SW 1271 (cell line): ENCODE measurements at places on chromosomes 16 and 17.

DNA sequence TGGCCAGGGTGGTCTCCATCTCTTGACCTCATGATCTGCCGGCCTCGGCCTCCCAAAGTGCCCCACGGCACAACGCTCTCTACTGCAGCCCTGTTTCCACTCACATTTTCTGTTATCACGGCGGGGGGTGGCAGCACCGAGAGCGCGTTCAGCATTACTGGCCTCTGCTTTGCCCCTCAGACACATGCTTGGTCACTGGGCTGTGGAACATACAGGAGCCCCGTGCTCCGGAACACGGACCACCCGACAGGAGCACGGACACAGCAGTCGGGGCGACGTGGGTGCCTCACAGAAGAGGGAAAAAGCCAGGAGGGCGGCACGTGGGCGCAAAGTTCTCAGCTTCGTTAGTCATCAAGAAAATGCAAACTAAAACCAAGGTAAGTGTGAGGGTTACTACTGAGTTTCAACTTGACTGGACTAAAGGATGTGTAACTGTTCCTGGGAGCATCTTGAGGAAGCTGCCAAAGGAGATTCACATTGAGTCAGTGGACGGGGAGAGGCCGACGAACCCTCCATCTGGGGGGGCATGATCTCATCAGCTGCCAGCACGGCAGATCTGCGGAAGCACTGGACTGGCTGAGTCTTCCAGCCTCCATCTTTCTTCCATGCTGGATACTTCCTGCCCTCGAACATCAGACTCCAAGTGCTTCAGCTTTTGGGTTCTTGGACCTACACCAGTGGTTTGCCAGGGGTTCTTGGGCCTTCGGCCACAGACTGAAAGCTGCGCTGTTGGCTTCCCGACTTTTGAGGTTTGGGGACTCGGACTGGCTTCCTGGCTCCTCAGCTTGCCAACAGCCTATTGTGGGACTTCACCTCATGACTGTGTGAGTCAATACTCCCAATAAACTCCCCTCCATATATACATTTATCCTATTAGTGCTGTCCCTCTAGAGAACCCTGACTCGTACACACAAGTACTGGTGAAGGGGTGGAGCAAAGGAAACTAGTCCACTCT lies 106.8 kb downstream of the ZNF778 start:
- no peak for DNase-seq

GRCh38 chr16:87689956-87690465 lies 75.8 kb downstream of the KLHDC4 start:
- no peak for DNase-seq

- DNase-seq, result no peak
Observed at GRCh38 chr16:78720416-78720815, 621.0 kb downstream of the WWOX start.

GRCh38 chr16:86297391-86297790 lies 212.9 kb upstream of the FOXF1 start:
- DNase-seq, result no peak

DNA sequence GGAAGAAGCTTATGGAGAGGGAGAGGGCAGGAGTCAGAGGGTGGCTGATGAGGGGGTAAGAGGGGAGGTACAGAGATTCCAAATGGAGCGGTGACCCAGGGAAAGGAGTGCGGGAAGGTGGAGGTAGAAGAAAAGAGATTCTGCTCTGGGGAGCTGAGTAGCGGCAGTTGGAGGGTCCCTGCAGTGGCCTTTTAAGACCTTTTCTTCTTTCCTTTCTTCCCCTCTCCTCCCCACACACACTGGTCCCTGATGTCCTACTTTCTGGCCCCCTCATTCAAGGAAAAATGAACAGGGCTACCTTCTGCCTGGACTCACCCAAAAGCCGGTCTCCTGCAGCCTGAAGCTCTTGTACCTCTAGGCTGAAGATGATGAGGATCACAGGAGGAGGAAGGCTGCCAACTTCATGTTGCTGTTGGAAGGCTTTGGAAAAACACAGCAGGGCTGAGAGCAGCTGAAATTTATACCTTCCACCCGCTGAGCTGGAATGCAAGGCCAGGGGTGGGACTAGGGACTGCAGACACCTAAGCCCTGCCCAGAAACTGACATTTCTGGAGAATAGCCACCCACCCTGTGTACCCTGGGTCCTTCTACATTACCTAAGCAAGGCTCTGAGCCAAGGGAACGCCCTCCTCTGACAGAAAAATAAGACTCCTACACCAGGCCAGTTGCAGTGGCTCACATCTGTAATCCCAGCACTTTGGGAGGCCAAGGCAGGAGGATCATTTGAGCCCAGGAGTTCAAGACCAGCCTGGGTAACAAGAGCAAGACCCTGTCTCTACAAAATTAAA lies 9.4 kb upstream of the HEATR6 start:
- no peak for DNase-seq

DNA sequence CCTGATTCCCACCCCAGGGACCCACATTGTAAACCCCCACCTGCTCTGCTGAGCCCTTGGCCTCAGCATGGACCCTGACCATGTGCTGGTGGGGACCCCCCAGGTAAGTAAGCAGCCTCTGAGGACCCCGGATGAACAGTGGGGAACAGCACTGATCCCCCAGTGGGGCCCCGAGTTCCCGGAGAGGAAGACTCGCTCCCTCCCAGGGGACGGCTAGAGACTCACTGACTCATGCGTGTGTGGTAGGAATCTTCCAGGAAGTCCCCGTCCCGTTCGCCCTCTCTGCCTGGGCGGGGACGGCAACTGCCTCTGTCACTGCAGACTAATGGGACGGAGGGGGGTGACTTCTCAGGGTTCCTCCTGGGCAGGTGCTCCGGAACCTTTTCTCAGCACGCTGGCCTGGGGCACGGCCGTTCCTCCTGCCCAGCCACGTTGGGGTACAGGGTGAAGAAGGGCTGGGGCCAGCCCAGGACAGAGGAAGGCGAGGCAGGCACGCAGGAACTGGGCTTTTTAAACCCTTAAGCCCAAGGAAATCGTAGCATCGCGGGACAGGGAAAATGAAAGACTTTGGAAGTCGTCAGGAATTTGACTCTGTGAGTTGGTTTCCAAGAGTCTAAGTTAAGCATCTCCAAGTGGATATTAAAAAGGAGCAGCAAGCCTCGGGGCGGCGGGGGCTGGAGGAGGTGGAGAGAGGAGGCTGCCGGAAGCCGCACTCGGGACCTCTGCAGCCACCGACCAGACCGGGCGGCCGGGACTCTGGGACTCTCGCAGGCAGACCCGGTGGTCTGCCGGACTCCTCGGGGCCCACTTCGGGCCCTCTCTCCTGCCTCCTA lies 178.7 kb downstream of the SEC14L1 start:
- DNase-seq, result peak; percentile 74

- DNase-seq, result no peak
Observed at GRCh38 chr17:22411185-22411784, 719.0 kb downstream of the KCNJ18 start.

GRCh38 chr16:55324285-55325079 lies 479 bp downstream of the IRX6 start:
- no peak for DNase-seq

GRCh38 chr17:45175759-45176115 lies 14.1 kb downstream of the HEXIM2 start:
- DNase-seq, result no peak

- no peak for DNase-seq
Observed at GRCh38 chr17:68034452-68034776, 1.1 kb upstream of the KPNA2 start.

- no peak for DNase-seq
Observed at GRCh38 chr16:70708366-70709246, 22.8 kb upstream of the MTSS2 start.

DNA sequence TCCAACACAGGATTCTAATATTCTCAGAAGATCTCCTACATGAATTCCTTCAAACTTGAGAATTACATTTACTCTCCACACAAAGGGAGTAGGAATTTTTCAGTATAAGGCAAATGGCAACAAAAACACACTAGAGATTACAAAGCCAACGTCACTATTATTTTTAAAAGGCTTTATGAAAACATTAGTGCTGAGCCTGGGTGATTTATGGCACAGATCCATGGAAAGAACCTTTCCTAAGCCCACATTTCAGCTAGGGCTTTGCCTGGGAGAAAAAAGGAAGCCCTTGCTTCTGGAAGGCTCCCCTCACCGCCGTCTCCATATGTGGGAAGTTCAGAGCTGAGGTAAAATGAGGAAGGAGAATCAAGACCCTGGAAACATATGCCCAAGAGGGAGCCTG lies 499.4 kb upstream of the HSBP1 start:
- DNase-seq, result no peak

GRCh38 chr17:64661726-64661975 lies 456 bp downstream of the SMURF2 start:
- DNase-seq, result no peak

GRCh38 chr17:42647778-42648177 lies 11.3 kb upstream of the TUBG2 start:
- DNase-seq, result no peak

- no peak for DNase-seq
Observed at GRCh38 chr17:59607817-59608403, 11.8 kb upstream of the CLTC start.

DNA sequence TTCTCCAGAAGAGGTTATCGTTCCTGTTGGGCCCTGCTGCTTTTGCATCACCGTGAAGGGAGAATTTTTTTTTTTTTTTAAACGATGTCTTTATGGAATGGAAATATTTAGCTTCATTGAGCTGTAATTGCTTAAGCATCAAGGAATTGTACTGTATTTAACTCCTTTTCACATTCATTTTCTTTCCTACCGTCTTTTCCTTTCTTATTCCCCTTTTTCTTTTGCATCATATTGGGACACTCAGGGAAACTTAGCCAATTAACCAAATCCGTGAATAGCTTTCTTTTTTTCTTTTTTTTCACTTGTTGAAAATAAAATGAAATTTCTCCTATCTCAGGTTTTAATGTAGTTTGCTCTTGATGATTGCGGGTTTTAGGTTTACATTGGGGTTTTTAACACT lies 1.5 kb downstream of the TNRC6A start:
- no peak for DNase-seq

DNA sequence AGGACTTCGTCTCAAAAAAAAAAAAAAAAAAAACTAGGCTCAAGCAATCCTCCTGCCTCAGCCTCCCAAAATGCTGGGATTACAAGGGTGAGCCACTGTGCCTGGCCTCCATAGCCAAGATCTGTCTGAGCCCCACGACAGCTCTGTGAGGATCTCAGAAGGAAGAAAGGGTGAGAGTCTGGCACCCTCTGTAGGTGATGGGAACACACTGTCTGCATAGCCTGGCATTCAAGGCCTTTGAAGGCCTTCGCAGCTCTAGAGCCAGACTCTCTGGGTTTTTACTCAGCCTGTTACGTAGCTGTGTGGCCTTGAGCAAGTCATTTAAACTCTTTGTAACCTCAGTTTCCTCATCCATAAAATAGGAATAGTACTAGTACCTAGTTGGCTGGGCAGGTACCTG lies 6.3 kb upstream of the XPO6 start:
- peak; percentile 20 for DNase-seq

- no peak for DNase-seq
Observed at GRCh38 chr16:13056607-13057006, 155.2 kb downstream of the SHISA9 start.

DNA sequence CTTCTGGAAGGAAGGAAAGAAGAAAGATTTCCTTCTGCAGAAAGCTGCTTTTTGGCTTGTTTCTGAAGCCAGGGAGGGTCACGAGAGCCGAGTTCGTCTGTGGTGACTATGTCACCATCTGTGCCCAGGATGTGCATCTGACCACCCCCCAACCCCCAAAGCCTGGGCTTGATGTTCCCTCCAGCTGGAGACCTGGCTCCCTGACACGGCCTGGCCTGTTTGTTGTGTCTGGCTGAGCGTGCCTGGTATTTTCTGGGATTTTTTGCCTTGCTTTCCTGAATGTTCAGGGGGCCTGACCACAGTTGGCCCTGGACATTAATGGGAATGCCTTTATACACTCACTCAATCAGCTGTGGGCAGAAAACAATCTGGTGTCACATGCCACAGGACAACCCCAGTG lies 38.9 kb downstream of the LGALS9 start:
- DNase-seq, result no peak

GRCh38 chr16:56351481-56351880 lies 73.9 kb downstream of the AMFR start:
- no peak for DNase-seq

DNA sequence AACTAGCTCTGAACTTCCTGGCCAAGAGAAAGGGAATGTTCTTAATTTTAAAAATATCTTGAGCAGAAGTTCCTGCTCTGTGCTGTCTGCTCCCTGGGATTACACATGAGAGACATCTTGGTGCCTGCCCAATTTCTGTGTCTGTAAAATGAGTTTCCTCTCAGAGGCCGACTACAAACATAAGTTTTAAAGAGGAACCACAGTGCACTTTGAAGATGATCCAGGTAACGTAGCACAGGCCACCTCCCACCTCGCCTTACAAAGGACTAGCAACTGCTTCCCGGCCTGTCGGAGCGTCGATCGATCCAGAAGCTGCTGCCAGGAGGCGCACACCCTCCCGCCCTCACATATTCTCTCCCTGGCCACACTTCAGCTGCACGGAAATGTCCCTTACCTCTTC lies 55.0 kb upstream of the ATP2A3 start:
- DNase-seq, result no peak

DNA sequence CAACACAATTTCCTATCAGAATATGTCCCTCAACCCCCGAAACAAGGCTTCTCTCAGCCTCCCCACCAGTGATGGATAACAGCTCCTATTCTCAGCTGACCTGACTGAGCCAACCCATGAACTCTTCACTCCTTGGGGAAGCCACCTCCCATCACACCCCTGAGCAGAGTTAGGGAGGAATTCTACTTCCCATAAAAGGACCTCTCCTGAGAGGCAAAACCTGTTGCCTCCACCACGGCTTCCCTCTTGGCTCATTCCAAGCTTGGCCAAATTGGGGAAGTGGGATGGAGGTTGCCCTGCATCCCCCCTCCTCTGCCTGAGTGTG lies 5.7 kb upstream of the RASL10B start:
- DNase-seq, result no peak

- DNase-seq, result no peak
Observed at GRCh38 chr16:24568392-24568791, 29.0 kb downstream of the RBBP6 start.

- DNase-seq, result no peak
Observed at GRCh38 chr17:30519166-30519565, 42.0 kb downstream of the GOSR1 start.

DNA sequence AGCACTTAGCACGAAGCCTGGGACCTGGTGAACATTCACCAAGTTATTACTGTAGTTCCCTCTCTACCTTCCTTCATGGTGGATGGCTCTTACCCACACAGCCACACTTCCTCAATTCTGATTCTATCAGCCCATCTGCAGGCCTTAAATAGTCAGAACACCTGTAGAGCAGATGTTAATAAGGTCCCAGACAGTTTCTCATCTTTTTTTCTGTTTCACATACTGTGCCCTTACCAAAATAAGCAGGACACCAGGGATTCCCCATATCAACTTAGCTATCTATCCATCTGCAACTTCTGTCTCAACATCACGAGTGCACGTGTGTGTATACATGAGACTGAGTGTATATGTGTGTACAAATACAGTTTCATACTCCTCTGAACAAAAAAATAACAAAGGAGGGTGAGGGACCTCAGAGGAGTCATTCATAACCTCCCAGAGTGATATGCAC lies 2.8 kb downstream of the RECQL5 start:
- no peak for DNase-seq

GRCh38 chr17:8781776-8782175 lies 17.4 kb downstream of the MFSD6L start:
- DNase-seq, result no peak
